ENCODE measurements at places on chromosomes 4 and X.

DNA sequence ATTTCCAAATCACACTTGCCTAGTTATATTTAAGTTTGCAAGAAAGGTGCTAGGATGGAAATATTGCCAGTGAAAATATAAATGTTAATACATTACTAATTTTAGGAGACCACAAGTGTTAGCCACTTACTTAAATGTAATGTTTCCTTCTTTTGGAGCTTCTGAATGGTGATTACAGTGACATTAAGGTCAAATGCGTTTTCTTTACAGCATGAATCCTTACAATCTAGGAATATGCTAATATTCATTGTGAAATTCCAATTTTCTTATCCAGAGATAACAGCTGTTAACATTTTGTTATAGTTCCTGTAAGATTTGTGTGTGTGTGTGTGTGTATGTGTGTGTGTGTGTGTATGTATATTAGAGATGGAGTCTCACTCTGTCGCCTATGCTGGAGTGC, 70.2 kb upstream of the NUDT6 start:
- DNase-seq = no peak

DNA sequence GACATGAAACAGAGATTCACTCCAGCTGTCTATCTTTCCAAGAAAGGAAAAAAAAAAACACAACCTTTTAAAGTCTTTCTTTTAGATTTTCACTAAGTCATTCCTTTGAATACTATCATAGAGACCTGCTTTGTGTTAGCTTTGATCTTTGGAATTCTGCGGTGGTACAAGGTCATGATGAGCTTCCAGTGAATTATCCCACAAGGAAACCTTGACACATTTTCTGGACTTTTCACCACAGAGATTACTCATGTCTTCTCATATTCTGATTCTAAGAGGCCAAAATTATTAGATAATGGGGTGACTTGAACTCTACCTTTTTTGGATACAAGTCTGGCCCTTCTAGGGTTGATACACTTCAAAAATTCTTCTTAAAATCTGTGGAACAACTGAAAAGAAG, 201.6 kb downstream of the PACRGL start:
- no peak for DNase-seq

GRCh38 chr4:123232439-123232838, 164.2 kb upstream of the SPRY1 start:
- no peak for DNase-seq

- DNase-seq = no peak
Observed at GRCh38 chr4:55038176-55038890, 87.1 kb downstream of the KDR start.

DNA sequence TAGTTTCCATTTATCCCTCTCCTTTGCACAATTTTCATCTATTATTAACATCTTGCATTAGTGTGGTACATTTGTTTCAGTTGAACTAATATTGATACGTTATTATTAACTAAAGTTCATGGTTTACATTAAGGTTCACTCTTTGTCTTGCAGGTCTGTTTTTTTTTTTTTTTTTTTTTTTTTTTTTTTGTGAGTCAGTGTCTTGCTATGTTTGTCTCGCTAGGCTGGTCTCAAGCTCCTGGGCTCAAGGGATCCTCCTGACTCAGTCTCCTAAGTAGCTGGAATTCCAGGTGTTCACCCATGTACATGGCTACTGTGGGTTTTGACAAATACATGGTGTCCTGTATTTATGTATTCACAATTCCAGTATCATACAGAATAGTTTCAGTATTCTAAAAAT, 6.8 kb downstream of the TBC1D19 start:
- DNase-seq = no peak

GRCh38 chr4:81021981-81022380, 8.5 kb upstream of the BMP3 start:
- DNase-seq = no peak

GRCh38 chr4:5037553-5038551, 13.4 kb upstream of the STK32B start:
- DNase-seq = no peak

- DNase-seq = peak; percentile 48
Observed at GRCh38 chr4:1249148-1249730, 309 bp upstream of the CTBP1 start.

- no peak for DNase-seq
Observed at GRCh38 chr4:78145622-78146021, 88.5 kb downstream of the FRAS1 start.

DNA sequence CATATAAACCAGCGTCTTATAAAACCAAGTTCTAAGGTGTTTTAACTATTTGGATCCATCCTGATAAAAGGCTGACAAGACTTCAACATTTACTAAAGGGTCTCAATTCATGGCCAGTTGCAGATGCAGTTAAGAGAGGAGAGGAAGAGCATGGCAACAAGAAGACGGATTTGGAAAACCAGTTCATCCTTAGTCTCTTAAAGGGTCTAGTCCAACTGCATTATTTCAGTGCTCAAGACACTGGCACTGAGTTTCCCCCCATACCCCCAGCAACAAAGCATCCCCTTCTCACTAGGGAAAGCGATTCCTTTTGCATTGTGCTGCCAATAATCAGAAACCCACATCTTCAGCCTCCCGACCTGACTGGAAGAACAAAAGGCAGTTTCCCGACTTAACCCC, 90.3 kb upstream of the TFDP3 start:
- DNase-seq = no peak

DNA sequence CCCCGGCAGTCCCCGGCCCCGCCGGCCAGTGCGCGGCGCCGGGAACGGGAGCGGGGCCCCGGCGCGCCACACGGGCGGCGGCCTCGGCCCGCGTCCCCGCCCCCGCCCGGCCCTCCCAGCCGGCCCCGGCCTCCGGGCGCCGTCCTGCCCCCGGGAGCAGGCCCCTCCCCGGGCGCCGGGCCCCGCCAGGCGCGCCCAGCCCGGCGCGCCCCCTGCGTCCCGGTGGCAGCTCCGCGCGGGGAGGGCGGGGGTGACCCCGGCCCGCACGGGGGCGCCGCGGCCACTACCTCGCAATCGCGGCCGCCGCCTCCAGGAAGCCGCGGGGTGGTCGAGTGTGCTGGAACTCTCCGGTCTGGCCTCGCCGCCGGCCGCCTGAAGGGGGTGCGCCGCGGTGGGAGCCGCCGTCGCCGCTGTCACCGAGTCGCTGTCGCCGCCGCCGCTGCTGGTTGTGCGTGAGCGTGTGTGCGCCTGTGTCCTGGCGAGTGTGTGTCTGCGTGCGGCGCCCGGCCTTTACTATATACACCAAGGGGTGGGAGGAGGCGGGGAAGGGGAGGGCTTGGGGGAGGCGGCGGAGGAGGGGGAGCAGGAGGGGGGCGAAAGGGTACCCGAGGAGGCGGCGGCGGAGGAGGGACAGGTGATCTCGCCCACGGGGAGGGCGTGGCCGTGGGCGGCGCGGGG, at the start of gene RAI2:
RAI2 (minus strand) TSS at position 488 of the 678 bp plus-strand sequence. CDS start 59,288 bp downstream, outside the sequence.
- DNase-seq = no peak

DNA sequence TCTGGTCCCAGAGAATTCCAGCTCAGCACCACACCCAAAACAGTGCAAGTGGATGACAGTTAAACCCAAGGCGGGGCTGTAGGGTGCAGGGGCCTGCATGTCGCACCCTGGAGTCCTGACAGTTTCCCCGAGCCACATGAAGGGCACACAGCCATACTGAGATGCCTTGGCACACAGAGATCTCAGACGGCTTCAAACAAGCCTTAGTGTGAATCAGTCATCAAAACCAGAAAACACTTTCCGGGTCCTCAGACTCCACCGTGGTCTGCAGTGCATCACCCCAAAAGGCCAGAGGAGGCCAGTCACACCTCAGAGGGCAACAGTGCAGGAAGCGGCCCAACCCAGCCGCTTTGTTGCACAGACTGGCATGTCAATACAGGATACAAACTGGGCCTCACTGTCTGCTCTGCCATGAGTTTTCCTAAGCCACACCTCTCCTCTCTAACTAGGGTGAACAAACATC, 64.6 kb upstream of the ENPP6 start:
- DNase-seq = no peak

All from C1 segment of cervical spinal cord (tissue), 14 donors.